Frontal cortex (tissue), 4 donors: ENCODE measurements at places on chromosomes 7 and 10. TPM values are rescaled to one million over a fixed set of nuclear protein-coding genes. Genes with fewer than 3 reads are reported as not detected.

Gene CNNM2
- total RNA-seq: 5.7 TPM

Gene ACHE
- total RNA-seq: 11.0 TPM

Gene GIMAP8
- total RNA-seq: 1.6 TPM

Gene SAP25
- total RNA-seq: not detected

Gene GSTO2
- total RNA-seq: 2.4 TPM

Gene STEAP2
- 2.4 TPM for total RNA-seq

Gene BICC1
- 4.5 TPM for total RNA-seq

Gene FFAR4
- not detected for total RNA-seq

Gene SHTN1
- 50.5 TPM for total RNA-seq

Gene FAM3C
- total RNA-seq: 110 TPM

Gene SLC39A12
- 4.5 TPM for total RNA-seq

Gene OR2A5
- total RNA-seq: not detected

Gene PILRA
- 0.82 TPM for total RNA-seq

Gene LIPK
- total RNA-seq: not detected

Gene GDF2
- total RNA-seq: not detected

Gene COL28A1
- 0.82 TPM for total RNA-seq

Gene EPDR1
- total RNA-seq: 20.0 TPM

Gene PNLIPRP3
- not detected for total RNA-seq

Gene ANKRD30A
- total RNA-seq: not detected

Gene GPR85
- 257 TPM for total RNA-seq

Gene ZPBP
- total RNA-seq: 0.41 TPM

Gene ANXA8L1
- total RNA-seq: not detected

Gene IKZF1
- 1.2 TPM for total RNA-seq

Gene GPAM
- total RNA-seq: 51.0 TPM

Gene CLIP2
- total RNA-seq: 113 TPM

Gene CYP3A5
- total RNA-seq: 1.6 TPM

Gene PBLD
- 8.6 TPM for total RNA-seq

Gene NANOS1
- total RNA-seq: 7.3 TPM

Gene C10orf67
- total RNA-seq: 0.41 TPM

Gene NACAD
- total RNA-seq: 4.9 TPM

Gene ACSL5
- 2.4 TPM for total RNA-seq

Gene CCDC3
- 18.8 TPM for total RNA-seq

Gene PTPN20
- total RNA-seq: 18.8 TPM

Gene CHAT
- not detected for total RNA-seq

Gene NEURL1
- total RNA-seq: 25.7 TPM

Gene NKX1-2
- total RNA-seq: under 0.01 TPM

Gene ACBD7
- 10.6 TPM for total RNA-seq

Gene AKR1C2
- 39.5 TPM for total RNA-seq

Gene ASB4
- total RNA-seq: under 0.01 TPM

Gene SLC26A5
- not detected for total RNA-seq

Gene DPCD
- total RNA-seq: 28.5 TPM

Gene CHRM2
- total RNA-seq: 5.3 TPM

Gene ADAP1
- total RNA-seq: 33.8 TPM

Gene TYW1
- 14.3 TPM for total RNA-seq

Gene MYPN
- total RNA-seq: not detected

Gene SPOCK2
- 26.9 TPM for total RNA-seq

Gene TMEM176B
- 2.4 TPM for total RNA-seq

Gene RADIL
- total RNA-seq: 3.3 TPM

Gene PPP1R9A
- total RNA-seq: 93.3 TPM

Gene CPA4
- under 0.01 TPM for total RNA-seq

Gene TFEC
- 0.82 TPM for total RNA-seq

Gene SLC12A9
- total RNA-seq: 18.3 TPM
